HuH-7 (cell line): ENCODE measurements at places on chromosomes 12 and 14.

GRCh38 chr12:31813305-31813704 is 84.5 kb upstream of the AMN1 start:
- DNase-seq, result peak; percentile 52

DNA sequence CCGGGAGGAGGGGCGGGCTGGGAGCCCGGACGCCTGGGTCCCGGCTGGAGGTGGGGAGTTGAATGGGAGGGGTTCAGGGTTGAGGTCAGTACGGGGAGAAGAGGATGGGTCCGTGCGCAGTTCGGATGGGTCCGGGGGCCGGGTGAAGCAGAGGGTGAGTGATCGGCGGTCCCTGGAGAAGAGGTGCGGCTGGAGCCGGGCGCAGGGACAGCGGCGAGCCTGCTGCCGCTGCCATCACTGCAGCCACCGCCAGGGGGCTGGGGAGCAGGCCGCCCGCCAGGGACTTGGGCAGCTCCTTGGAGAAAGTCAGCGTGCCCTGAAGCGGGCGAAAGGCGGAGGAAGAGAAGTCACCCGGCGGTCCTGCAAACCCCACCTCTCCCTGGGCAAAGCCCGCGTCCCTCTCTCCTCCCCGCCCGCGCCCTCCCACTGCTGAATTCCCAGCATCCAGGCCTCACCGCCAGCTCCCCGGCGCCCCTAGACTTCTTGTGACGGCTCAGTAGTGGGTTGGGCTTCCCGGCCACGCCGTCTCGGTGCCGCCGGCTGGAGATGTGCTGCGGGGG is 6.0 kb upstream of the GPR84 start:
- peak; percentile 88 for DNase-seq

DNA sequence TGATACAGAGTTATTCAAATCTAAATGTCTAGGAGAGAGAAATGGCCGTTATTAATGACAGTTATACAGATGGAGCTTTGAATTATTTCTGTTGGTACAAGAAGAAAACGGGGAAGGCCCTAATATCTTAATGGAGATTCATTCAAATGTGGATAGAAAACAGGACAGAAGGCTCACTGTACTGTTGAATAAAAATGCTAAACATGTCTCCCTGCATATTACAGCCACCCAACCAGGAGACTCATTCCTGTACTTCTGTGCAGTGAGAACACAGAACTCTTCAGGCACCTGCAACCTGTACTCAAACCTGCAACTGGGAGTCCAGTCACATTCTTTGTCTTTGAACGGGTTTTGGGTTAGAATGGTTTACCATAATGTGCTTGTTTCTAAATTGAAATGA is 403.2 kb downstream of the DAD1 start:
- no peak for DNase-seq

DNA sequence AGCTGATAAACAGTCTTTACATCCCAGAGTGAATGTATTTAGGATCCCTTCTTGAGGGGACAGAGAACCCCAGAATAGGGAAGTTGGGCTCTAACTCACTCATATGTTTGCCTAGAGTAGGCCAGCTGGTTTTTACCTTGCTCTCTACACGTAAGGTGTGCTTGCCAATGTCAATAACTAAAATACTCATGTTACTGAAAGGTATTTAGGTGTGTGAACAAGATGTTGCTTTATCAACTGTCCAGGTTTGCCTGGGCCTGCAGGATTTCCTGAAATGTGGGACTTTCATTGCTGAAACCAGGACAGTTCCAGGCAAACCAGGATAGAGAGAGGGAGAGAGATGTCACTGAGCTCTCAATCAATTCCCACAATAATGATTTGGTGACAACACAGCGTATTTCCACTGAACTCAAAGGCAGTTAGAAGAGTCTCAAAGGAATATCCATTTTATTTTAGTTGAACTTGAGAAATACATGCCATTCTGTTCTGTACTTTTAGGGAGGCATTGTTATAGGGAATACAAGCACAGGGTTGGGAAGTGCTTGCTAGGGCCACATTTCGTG is 171.7 kb downstream of the NRXN3 start:
- no peak for DNase-seq

DNA sequence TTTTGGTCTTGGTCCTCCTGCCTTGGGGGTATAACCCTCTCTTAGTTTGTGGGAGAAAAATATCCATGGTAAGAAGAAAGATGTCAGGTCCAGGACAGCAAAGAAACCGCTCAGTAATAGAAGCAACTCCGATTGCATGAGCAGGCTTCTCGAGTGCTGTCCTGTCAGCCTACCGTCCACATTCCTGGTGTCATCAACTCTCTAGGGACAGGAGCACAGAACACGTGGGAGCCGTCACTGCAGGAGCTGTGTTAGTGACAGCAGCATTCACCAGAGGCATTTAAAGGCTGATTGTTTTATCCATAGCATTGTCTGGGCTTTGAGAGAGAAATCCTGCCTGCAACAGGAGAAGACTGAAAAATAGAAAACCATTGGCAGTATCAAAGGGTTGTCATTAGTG is 244.2 kb downstream of the CACNA1C start:
- DNase-seq, result no peak

DNA sequence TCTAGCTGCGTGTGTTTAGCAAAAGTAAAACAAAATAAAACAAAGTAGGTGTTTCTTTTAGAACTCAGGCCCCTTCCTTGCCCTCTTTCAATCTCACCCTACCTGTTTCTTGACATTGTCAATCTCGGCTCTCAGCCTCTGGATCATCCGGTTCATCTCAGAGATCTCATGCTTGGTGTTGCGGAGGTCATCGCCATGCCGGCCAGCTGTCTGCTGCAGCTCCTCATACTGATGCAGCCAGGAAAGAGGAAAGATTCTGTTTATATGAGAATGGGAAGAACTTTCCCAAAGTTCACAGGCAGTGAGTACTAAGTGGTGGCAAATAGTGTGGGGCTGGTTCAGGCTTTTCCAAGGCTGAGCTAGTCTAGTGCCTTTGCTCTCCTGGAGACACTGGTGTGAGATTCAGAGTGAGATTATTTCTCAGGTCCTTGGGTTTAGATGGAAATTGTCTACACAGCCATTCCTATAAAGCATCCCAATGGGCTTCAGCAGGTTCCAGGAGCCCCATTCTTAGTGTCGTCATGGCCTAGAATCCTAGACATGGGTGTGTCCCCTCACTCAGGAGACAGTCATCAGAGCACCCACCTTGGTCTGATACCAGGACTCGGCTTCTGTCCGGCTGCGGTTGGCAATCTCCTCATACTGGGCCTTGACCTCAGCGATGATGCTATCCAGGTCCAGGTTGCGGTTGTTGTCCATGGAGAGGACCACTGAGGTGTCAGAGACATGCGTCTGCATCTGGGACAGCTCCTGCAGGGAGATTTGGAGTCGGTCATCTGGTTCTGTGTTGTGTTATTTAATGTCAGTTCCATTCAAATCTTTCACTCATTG is 3.0 kb downstream of the KRT5 start:
- DNase-seq, result no peak

DNA sequence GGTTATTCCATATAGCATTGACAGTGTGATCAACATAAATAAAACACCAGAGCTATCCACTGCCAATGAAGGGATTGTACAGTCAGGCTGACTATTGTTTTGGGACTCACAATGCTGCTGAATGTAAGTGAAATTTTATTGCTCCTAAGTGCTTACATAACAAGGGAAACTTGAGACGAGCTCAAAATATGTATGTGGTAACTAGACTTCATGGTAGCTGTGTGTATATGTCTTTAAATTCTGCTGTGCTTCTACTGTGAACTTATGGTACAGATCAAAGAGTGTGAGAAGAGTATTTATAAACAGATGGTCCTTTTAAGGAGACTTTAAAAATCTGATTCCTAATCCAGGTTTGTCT is 6.9 kb downstream of the FLRT2 start:
- no peak for DNase-seq

DNA sequence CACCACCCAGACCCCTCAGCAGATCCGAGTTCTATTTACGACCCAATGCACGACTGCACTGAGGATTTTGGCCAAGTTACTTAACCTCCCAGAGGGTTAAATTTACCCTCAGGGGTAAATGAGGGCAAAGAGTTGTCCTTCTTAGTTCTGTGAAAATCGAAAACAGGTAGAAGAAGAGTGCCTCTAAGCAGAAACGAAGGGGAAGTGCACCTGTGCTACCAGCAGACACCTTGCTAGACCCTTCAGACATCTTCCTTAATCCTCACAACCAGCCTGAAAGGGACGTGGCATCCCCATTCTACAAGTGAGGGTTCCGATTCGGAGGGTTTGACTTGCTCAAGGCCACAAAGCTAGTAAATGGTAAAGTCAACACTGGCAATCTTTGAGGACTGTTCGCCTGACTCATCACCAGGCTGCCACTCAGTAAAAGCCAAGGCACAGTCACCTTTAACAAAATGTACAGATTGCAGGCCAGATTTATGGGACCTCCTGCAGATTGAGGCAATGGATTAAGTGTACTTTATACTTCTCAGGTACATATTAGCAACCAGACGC is 1.6 kb downstream of the GSG1 start:
- DNase-seq, result no peak

DNA sequence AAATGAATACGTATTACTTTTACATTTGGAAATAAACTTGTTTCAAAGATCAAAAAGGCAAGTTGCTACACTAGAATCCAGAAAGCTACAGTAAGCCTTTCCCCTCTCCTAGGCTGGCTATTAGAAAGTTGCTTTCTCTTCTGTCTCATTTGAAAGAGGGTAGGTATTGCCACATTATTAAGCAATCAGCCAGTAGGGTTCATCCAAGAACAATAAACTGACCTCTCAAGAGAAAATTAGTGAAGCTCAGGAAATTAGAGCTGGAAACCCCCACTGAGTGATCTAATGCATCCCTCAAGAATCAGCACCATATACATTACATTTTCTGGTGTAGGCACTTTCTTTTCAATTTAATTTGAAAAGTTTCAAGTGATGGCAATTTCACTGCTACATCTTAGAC is 4.5 kb upstream of the TMEM233 start:
- DNase-seq, result no peak

GRCh38 chr14:99701260-99701659 is 17.2 kb downstream of the CYP46A1 start:
- DNase-seq, result no peak

GRCh38 chr12:21026302-21026701 is 104.7 kb upstream of the SLCO1B1 start:
- DNase-seq, result no peak

- peak; percentile 73 for DNase-seq
Measured at GRCh38 chr12:27969624-27970400, 2.7 kb downstream of the PTHLH start.

GRCh38 chr14:93040982-93041381 is 74.7 kb downstream of the ITPK1 start:
- no peak for DNase-seq

GRCh38 chr12:85872497-85873091 is 1.5 kb upstream of the NTS start:
- peak; percentile 11 for DNase-seq

GRCh38 chr14:90096566-90096965 is 34.8 kb downstream of the KCNK13 start:
- DNase-seq, result no peak

- no peak for DNase-seq
Measured at GRCh38 chr12:57270966-57271470, 20.0 kb upstream of the STAC3 start.

DNA sequence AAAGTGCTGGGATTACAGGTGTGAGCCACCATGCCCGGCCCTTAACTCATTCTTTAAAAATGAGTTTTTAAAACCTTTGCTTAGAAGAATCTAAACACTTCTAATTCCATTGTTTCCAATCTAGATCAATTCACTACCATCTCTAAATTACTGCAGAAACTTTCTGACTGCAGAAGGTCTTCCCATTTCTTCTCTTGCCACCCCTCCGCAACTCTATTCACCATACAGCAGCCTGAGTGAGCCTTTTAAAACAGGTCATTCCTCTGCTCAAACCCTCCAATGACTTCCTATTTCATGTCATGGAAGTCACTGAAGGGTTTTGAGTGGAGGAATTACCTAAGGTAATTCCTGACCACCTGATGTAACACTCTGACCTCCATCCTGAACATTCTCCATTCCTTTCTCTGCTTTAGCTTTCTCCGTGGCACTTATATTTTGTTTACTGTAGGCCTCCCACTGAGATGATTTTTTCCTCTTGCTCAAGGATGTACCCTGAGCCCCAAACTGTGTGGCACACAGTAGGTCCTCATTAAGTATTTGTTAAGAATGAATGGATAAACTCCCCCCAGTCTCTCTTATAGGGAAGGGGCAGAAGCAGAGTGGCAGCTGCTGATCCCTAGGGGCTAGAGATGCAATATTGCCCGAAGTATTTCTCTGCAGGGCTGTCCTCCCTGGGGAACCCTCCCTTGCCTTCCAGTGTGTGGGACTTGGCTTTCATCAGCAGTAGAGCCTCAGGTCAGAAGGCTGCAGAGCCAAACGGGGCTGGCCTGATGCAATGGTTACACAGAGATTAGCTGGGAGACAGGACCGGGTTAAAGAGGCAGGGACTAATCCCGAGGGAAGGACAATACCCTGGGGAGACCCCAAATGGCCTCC is 1.2 kb downstream of the DDIT3 start:
- DNase-seq, result peak; percentile 50

GRCh38 chr12:5242440-5242839 is 189.5 kb upstream of the NTF3 start:
- no peak for DNase-seq

- no peak for DNase-seq
Measured at GRCh38 chr12:130444986-130445385, 107.3 kb downstream of the PIWIL1 start.

GRCh38 chr12:30063435-30063945 is 279.7 kb upstream of the TMTC1 start:
- no peak for DNase-seq

GRCh38 chr12:118103201-118103600 is 610 bp downstream of the VSIG10 start:
- DNase-seq, result no peak

- DNase-seq, result peak; percentile 33
Measured at GRCh38 chr12:93019975-93020630, 91.0 kb upstream of the EEA1 start.

GRCh38 chr12:84075991-84076390 is 836.6 kb downstream of the SLC6A15 start:
- DNase-seq, result no peak

DNA sequence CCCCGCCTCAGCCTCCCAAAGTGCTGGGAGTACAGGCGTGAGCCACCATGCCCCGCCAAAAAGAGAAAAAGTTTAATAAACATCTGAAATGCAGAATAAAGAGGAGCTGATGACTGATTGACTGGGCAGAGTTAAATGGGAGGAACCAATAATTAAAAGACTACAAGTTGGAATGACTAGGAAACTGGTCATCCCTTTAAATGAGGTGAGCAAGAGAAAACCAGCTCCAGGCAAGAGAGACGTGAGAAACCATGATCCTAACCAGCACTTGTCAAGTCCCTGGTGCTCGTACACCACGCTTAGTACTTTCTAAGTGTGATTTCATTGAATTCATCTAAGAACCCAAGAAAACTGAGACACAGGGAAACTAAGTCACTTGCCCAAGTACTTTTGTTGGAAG is 47.9 kb downstream of the MAP1LC3B2 start:
- DNase-seq, result no peak

DNA sequence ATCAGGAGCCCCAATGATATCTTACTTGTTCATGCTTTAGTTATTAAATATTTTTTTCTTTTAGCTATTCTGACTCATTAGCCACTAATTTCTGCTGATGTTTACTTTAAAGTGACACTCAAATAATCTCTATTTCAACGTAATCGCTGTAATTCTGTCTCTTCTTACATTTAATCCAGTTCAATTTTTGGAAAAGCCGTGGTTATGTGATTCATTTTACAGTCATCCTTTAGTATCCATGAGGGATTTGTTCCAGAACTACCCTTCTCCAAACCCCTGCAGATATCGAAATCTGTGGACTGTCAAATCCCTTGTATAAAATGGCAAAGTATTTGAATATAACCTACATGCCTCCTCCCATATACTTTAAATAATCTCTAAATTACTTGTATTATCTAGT is 1103.4 kb downstream of the LRFN5 start:
- DNase-seq, result no peak

GRCh38 chr12:105487963-105488362 is 157.5 kb downstream of the C12orf75 start:
- no peak for DNase-seq
